ENCODE measurements at places on chromosomes 7 and 10.

- DNase-seq: no peak
- H3K4me3 ChIP-seq: no peak overlapping the region
- no peaks in the 10 kb centered on the region for H3K36me3 ChIP-seq
- no peaks in the 10 kb centered on the region for H3K4me1 ChIP-seq
- H3K27me3 ChIP-seq: no peaks in the 10 kb centered on the region
- no peak overlapping the region for H3K27ac ChIP-seq
Measured at GRCh38 chr7:84533182-84533581, 338.6 kb upstream of the SEMA3A start.

DNA sequence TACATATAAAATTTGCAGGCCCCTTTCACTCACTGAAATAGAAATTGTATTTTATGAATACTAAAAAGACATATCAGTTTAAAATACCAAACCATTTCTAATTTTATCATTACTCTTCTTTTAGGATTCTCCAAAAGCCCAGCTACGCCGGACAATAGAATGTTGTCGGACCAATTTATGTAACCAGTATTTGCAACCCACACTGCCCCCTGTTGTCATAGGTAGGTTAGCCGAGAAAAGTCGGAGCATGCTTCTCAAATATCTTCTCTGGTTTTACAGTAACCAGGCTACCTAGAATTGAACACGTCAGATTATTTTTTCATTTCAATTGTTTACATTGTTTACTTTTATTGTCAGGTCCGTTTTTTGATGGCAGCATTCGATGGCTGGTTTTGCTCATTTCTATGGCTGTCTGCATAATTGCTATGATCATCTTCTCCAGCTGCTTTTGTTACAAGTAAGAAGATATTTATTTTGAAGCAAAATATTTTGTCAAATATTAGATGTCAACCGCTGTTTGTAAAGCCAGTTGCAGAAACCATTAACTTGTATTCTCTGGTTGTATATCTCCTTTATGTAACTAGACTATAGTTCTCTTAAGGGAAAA lies 57.6 kb downstream of the MMRN2 start:
- peaks cover 8% of the 10 kb centered on the region for H3K36me3 ChIP-seq
- H3K4me1 ChIP-seq: no peaks in the 10 kb centered on the region
- H3K27ac ChIP-seq: peak overlapping the region; percentile 15
- H3K4me3 ChIP-seq: no peak overlapping the region

GRCh38 chr10:132452216-132452650 lies 55.2 kb downstream of the PWWP2B start:
- H3K36me3 ChIP-seq: no peaks in the 10 kb centered on the region
- DNase-seq: no peak
- H3K27me3 ChIP-seq: no peaks in the 10 kb centered on the region
- peaks cover 12% of the 10 kb centered on the region for H3K4me1 ChIP-seq
- no peak overlapping the region for H3K4me3 ChIP-seq

GRCh38 chr10:42933448-42934340 lies 143.2 kb upstream of the RET start:
- H3K36me3 ChIP-seq: no peaks in the 10 kb centered on the region
- H3K4me3 ChIP-seq: no peak overlapping the region
- H3K27me3 ChIP-seq: peaks cover 7% of the 10 kb centered on the region
- H3K4me1 ChIP-seq: no peaks in the 10 kb centered on the region
- no peak for DNase-seq

GRCh38 chr10:110502851-110503301 lies 5.2 kb downstream of the DUSP5 start:
- peaks cover 20% of the 10 kb centered on the region for H3K4me1 ChIP-seq
- H3K4me3 ChIP-seq: no peak overlapping the region
- H3K27me3 ChIP-seq: no peaks in the 10 kb centered on the region
- DNase-seq: no peak
- H3K36me3 ChIP-seq: peaks cover 5% of the 10 kb centered on the region

- no peaks in the 10 kb centered on the region for H3K36me3 ChIP-seq
- no peaks in the 10 kb centered on the region for H3K4me1 ChIP-seq
- H3K27ac ChIP-seq: no peak overlapping the region
Measured at GRCh38 chr7:128055637-128056036, 24.4 kb upstream of the LRRC4 start.

- H3K36me3 ChIP-seq: no peaks in the 10 kb centered on the region
- H3K27ac ChIP-seq: no peak overlapping the region
- H3K4me3 ChIP-seq: no peak overlapping the region
- DNase-seq: no peak
- no peaks in the 10 kb centered on the region for H3K4me1 ChIP-seq
Measured at GRCh38 chr10:45398595-45398994, 24.6 kb downstream of the ALOX5 start.

GRCh38 chr7:16841681-16842080 lies 36.9 kb upstream of the AGR2 start:
- no peaks in the 10 kb centered on the region for H3K4me1 ChIP-seq
- DNase-seq: no peak
- H3K27me3 ChIP-seq: no peaks in the 10 kb centered on the region
- no peak overlapping the region for H3K27ac ChIP-seq

- H3K4me1 ChIP-seq: no peaks in the 10 kb centered on the region
- H3K4me3 ChIP-seq: no peak overlapping the region
- H3K36me3 ChIP-seq: no peaks in the 10 kb centered on the region
- DNase-seq: no peak
- H3K27me3 ChIP-seq: no peaks in the 10 kb centered on the region
Measured at GRCh38 chr7:101589976-101590662, 39.0 kb downstream of the MYL10 start.

- no peak overlapping the region for H3K27ac ChIP-seq
- H3K36me3 ChIP-seq: no peaks in the 10 kb centered on the region
- no peak overlapping the region for H3K4me3 ChIP-seq
- H3K27me3 ChIP-seq: no peaks in the 10 kb centered on the region
- no peak for DNase-seq
Measured at GRCh38 chr7:17915796-17916195, 24.5 kb downstream of the SNX13 start.

GRCh38 chr7:134480730-134481129 lies 21.8 kb upstream of the AKR1B1 start:
- no peak for DNase-seq
- H3K4me1 ChIP-seq: peaks cover 2% of the 10 kb centered on the region
- H3K27ac ChIP-seq: no peak overlapping the region

DNA sequence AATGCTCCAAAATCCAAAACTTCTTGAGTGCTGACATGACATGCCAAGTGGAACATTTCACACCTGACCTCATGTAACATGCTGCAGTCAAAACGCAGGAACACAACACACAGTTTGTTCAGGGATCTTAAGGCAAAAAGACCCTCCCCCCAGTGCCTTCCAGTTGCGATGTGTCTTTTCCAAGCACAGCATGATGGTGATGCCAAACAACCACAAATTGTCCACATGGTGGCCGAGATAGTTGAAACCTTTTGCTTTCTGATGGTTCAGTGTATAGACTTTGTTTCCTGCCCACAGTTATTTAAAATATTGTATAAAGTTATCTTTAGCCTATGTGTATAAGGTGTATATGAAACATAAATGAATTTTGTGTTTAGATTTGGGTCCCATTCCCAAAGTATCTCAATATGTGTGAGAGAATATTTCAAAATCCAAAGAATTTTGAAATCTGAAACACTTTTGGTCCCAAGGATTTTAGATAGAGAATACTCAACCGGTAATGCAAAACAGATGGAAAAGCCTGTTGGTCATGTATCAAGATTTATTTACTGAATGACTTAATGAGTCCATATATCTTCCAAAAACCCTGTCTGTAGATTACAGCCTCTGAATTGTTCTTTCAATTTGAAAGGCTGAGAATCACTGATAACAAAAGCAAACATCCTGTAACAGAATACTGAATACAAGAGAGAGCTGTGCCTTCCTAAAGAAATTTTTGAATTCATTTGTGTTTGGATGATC lies 93.4 kb upstream of the OIT3 start:
- no peak for DNase-seq
- no peaks in the 10 kb centered on the region for H3K36me3 ChIP-seq
- H3K4me3 ChIP-seq: no peak overlapping the region
- H3K27me3 ChIP-seq: no peaks in the 10 kb centered on the region

- H3K27ac ChIP-seq: peak overlapping the region; percentile 26
- peaks cover 21% of the 10 kb centered on the region for H3K4me1 ChIP-seq
- H3K36me3 ChIP-seq: no peaks in the 10 kb centered on the region
- DNase-seq: no peak
Measured at GRCh38 chr10:102743078-102743587, 615 bp upstream of the WBP1L start.

GRCh38 chr10:102624751-102625645 lies 19.3 kb upstream of the TRIM8 start:
- no peaks in the 10 kb centered on the region for H3K27me3 ChIP-seq
- H3K4me3 ChIP-seq: no peak overlapping the region
- DNase-seq: no peak
- H3K27ac ChIP-seq: peak overlapping the region; percentile 95

- H3K27ac ChIP-seq: peak overlapping the region; percentile 76
- peaks cover 9% of the 10 kb centered on the region for H3K4me1 ChIP-seq
- H3K4me3 ChIP-seq: no peak overlapping the region
- no peak for DNase-seq
Measured at GRCh38 chr7:143265017-143265693, 1.9 kb downstream of the GSTK1 start.

GRCh38 chr10:130999376-131000202 lies 311.9 kb downstream of the TCERG1L start:
- no peak overlapping the region for H3K27ac ChIP-seq
- H3K4me1 ChIP-seq: no peaks in the 10 kb centered on the region
- no peak for DNase-seq
- no peaks in the 10 kb centered on the region for H3K27me3 ChIP-seq
- H3K36me3 ChIP-seq: no peaks in the 10 kb centered on the region

DNA sequence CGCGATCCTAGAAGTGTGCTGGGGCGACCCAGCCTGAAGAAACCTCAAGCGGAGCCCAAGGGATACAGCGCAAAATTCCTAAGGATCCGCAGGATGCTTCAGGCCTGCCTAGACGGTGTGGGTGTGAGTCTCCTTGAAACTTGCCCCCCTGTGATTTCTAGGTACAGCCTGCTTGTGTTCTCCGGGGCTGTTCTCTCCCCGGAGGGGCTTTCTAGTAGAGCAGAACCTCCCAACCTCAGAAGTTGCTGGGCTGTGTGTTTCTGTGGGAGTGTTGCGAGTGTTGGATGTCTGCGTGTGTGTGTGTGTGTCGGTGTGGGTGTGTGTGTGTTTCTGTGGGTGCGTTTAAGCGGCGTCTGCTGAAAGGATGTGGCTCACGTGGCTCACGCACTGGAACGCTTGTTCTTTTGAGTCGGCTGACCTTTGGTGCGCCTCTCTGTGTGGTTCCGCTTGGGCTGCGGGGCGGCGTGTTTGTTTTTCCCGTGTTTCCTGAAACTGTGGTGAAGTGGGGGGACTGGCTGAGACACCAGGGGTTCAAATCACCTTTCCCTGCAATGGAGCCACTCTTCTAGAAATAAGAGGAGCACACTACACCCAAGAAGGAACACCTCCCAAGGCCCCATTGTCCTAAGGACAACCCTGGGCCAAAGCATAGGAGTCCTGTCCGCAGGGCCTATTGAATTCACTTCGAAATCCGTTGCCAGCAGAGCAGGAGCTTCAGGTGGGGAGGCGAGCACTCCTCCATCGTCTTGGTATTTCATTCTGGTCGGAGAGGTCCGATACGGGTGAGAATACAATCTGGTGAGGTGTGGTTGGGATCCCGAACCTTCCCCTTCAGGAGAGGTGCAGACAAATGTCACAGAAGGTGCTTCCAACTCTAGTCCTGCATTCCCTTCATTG lies 25.1 kb upstream of the ZNF273 start:
- no peak overlapping the region for H3K27ac ChIP-seq
- H3K4me3 ChIP-seq: peak overlapping the region; percentile 41
- H3K27me3 ChIP-seq: no peaks in the 10 kb centered on the region
- DNase-seq: no peak
- H3K36me3 ChIP-seq: no peaks in the 10 kb centered on the region

DNA sequence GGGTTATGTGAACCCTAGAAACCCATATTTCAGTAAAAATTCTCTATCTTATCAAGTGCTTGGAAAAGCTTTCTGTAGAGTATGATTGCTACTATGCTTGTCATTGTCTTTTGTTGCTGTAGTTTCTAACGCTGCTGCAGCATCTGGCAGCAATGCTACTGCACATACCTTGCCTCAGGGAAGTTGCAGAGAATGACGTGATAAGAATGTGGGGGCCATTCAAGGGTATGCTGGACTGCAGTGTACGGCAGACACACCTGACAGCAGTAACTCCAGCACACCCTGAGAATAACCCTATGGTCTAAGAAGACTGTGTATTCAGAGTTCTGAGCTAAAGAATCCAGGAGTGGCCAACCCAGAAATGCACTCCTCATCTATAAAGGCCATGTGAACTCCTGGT lies 20.5 kb downstream of the TRIM4 start:
- H3K4me3 ChIP-seq: no peak overlapping the region
- H3K27ac ChIP-seq: no peak overlapping the region
- H3K4me1 ChIP-seq: no peaks in the 10 kb centered on the region
- peaks cover 30% of the 10 kb centered on the region for H3K36me3 ChIP-seq

DNA sequence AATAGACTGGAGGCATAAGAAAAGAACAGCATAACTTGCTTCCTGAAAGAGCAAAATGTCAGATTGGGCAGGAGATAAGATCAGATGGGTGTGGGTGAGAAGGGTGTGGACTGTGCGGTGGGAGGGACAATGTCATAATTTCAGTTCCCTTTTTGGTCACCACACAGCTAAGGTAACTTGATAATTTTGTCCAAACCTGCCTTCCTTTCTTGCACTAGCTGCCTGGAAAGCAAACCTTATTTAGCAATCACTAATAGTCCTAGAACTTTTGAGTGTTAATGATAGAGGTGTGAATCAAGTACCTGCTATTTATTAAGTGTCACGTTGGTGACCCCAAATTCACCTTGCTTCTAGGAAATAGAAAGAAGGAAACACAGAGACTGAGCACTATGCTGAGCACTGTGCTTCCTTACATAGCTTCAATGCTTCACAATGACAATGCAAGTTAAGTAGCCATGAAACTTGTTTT lies 72.4 kb upstream of the SP4 start:
- DNase-seq: no peak
- H3K36me3 ChIP-seq: no peaks in the 10 kb centered on the region
- no peak overlapping the region for H3K4me3 ChIP-seq
- no peak overlapping the region for H3K27ac ChIP-seq
- no peaks in the 10 kb centered on the region for H3K4me1 ChIP-seq

- H3K36me3 ChIP-seq: no peaks in the 10 kb centered on the region
- DNase-seq: no peak
- H3K4me1 ChIP-seq: no peaks in the 10 kb centered on the region
- no peaks in the 10 kb centered on the region for H3K27me3 ChIP-seq
- H3K27ac ChIP-seq: no peak overlapping the region
- H3K4me3 ChIP-seq: no peak overlapping the region
Measured at GRCh38 chr7:106979551-106980357, 64.8 kb upstream of the PRKAR2B start.

DNA sequence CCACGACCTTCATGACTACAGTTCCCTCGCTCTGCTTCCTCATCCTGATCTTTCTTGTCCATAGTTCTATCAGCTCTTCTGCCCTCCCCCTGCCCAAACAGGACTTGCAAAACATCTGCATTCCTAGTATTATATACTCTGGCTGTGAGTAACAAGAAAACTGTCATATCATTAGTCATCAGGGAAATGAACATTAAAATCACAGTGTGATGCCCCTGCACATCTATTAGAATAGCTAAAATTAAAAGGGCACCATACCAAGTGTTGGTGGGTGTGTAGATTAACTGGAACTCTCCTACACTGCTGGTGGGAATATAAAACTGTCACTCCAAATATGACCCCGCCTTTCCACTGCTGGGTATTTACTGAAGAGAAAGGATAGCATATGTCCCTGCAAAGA lies 141.8 kb downstream of the C7orf25 start:
- no peaks in the 10 kb centered on the region for H3K4me1 ChIP-seq
- no peaks in the 10 kb centered on the region for H3K27me3 ChIP-seq
- H3K27ac ChIP-seq: no peak overlapping the region
- H3K4me3 ChIP-seq: no peak overlapping the region

All from ascending aorta (tissue), 2 donors.